ENCODE measurements at places on chromosomes 12 and 14. TPM values are rescaled to one million over a fixed set of nuclear protein-coding genes. Genes with fewer than 3 reads are reported as not detected.

DNA sequence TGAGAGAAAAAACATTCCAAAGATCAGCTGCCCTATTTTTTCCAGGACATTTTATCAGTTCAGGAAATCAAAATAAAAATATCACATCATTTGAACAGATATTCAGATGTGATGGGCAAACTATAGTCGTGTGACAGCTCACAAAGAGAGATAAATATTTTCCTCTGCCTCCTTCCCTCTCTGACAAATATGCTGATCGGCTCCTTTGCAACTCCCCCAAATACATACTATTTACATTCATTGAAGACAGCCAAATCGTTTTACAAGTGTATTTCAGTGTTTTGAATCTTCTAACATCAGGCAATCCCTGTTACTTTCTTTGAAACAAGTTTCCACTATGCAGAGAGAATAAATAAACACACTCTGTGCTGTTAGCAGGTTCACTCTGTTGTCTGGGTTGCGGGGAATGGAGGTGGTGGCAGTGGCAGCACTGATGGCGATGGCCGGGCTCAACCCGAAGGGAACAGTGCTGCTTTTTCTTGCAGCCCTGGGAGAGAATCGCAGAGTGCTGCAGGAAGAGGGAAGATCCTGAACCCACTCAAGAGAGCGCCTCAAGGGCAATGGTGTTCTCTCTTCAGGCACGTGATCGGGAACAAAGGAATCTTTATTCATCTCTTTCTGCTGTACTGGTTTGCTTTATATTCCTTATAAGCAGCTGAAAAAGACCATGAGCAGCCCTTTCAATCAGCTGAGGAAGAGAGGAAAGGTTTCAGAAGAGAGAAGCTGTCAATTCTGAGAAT is 142.5 kb downstream of the PHLDA1 start:
- no peak for DNase-seq

GRCh38 chr12:82593143-82593542 is 93.6 kb upstream of the TMTC2 start:
- no peak for DNase-seq

DNA sequence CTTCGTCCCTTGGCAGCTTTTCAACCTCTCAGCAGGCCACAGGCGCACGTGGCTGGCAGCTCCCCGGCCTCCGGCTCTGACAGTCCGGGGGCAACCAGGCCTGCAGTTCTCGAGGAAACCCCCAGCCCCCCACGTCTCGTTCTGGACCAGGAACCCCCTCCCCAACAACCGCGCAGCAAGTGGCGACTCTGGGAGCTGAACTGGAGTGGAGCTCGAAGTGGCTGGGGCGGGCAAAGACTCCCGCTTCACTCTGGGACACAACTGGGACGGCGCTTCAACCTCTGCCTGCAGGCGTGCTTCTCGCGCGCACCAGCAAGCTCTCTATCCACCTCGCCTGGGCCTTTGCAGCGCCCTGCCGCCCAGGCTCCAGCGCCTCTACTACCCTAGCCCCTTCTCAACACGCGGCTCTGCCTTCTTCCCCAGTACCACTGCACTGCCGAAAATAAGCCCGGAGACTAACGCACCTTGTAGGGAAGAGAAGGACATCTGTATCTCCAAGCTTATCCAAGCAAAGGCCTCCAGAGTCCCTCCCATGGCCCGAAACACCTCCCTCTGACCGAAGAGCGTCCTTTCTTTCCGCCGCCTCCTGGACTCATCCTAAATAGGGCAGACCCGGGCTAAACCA is 2.4 kb upstream of the NKX2-1 start:
- no peak for DNase-seq

DNA sequence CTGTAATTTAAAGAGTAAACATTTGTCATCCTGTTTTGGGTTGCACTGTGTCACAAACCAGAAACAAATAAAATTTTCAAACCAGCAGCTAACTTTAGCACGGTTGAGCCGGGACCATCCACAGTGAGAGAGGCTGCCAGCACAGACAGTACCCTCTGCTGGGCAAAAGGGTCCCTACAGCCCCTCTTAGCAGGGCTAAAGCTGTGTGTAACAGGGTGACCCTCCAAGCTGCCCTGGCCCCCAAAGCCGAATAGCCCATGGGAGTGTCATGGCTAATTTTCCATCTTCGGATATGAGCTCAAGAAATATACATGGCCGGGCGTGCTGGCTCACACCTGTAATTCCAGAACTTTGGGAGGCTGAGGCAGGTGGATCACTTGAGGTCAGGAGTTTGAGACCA is 157.1 kb upstream of the GRIN2B start:
- no peak for DNase-seq

- DNase-seq: no peak
These were observed 58.6 kb downstream of the VWF start for GRCh38 chr12:6065863-6066199.

- DNase-seq: no peak
These were observed 928.6 kb downstream of the TMEM121 start for GRCh38 chr14:106455026-106455425.

GRCh38 chr14:23308721-23309445 is 2.2 kb downstream of the BCL2L2 start:
- DNase-seq: no peak

AICDA gene
- not detected for total RNA-seq

TAS2R46 gene
- total RNA-seq: 0.58 TPM

APOF gene
- not detected for total RNA-seq

ACOT6 gene
- not detected for total RNA-seq

RD3L gene
- not detected for total RNA-seq

RERGL gene
- not detected for total RNA-seq
